ENCODE measurements at places on chromosomes 4 and X. TPM values are rescaled to one million over a fixed set of nuclear protein-coding genes. Genes with fewer than 3 reads are reported as not detected.

DNA sequence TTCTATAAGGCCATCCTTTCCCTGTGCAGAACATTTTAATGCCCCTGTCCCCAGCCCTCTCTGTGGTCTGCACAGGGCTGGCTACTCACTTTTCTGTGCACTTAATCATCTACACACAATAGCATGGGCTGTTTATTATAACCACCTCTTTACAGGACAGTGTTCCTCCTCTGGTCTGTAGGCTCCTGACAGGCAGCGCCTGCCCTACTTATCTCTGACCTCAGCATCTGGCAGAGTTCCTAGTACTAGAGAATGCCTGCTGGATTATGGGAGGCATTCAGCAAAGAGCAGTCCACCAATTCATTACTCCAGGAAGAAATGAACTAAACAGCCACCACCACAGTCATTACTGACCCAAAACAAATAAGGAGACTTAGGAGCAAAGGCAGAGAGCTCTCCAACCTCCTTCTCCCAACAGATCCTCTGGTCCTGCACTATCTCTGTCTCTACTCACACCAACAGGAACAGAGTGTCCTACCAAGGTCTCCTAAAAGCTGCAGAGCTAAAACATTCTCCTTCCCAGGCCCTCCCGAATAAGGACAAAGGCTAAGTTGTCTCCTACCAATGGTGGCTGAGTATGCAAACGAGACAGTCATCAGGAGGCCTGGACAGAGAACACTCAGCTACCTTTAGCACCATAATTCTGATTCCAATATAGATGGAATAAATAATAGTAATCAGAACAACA, 279.2 kb downstream of the QDPR start:
- DNase-seq = peak; percentile 74

DNA sequence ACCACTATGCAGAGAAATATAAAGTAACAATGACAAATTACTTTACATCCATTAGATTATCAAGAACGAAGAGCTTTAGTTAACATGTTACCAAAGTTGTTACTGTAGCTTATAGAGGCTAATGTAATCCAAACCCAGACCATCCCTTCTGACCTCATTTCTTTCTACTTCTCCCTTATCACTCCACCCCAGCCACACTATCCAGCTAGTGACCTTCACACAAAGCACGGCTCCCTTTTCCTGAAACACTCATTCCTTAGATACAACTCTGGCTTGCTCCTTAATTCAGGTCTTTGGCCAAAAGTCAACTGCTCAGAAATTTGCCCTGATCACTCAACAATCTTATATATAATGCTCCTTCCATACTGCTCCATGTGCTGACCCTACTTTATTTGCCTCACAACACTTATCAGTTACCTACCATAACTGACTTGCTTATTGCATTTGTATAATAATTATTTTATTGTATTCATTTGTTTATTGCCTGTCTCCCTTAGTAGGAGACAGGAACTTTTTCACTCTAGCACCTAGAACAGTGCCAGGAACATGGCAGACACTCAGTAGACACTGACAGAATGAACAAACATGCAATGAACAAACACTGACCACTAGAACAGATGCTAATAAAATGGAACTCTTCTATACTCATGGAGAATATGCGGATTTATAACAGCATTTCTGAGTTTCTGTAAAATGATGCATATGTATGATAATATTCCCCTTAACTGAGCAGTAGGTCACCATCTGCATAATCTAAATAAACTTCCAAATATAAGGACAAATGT, 67.6 kb downstream of the EIF4E start:
- no peak for DNase-seq

GRCh38 chr4:12446657-12447185, 1018.0 kb upstream of the HS3ST1 start:
- no peak for DNase-seq

- DNase-seq = no peak
Measured at GRCh38 chrX:74280759-74281158, 23.2 kb upstream of the ZCCHC13 start.

GRCh38 chrX:72120837-72121236, 10.9 kb downstream of the RTL5 start:
- DNase-seq = no peak

- DNase-seq = no peak
Measured at GRCh38 chr4:143700416-143701352, at the start of gene FREM3. Gene FREM3, minus strand, starts transcription at chr4:143700675. Its CDS starts 0 bp downstream, at chr4:143700675.

DNA sequence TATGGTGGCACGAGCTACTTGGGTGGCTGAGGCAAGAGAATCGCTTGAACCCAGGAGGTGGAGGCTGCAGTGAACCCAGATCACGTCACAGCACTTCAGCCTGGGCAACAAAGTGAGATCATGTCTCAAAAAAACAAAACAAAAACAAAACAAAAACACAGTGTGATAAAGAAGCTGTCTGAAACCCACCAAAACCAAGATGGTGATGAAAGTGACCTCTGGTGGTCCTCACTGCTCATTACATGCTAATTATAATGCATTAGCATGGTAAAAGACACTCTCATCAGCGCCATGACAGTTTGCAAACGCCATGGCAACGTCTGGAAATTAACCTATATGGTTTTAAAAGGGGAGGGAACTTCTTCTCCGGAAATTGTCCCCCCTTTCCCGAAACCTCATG, 29.4 kb upstream of the OPHN1 start:
- DNase-seq = no peak

GRCh38 chr4:168483811-168484210, 3.5 kb upstream of the DDX60L start:
- DNase-seq = peak; percentile 79

- peak; percentile 30 for DNase-seq
Measured at GRCh38 chr4:13483136-13483767, 888 bp downstream of the RAB28 start.

DNA sequence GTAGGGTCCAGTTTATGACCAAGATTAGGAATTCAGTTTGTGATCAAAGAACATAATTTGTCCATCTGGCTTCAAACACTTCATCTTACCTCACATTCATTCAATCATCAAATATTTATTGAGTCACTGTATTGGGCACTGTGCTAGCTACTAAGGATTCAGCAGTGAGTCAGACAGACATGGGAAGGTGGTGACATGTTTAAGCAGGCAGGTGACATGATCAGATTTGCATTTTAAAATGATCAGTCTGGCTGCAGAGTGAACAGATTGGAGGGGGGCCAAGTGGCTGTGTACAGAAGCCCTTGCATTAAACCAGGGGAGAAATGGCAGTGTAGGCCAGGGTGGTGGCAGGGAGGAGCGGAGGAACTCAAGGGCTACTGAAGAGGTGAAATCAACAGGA, 25.1 kb upstream of the APLN start:
- no peak for DNase-seq

DNA sequence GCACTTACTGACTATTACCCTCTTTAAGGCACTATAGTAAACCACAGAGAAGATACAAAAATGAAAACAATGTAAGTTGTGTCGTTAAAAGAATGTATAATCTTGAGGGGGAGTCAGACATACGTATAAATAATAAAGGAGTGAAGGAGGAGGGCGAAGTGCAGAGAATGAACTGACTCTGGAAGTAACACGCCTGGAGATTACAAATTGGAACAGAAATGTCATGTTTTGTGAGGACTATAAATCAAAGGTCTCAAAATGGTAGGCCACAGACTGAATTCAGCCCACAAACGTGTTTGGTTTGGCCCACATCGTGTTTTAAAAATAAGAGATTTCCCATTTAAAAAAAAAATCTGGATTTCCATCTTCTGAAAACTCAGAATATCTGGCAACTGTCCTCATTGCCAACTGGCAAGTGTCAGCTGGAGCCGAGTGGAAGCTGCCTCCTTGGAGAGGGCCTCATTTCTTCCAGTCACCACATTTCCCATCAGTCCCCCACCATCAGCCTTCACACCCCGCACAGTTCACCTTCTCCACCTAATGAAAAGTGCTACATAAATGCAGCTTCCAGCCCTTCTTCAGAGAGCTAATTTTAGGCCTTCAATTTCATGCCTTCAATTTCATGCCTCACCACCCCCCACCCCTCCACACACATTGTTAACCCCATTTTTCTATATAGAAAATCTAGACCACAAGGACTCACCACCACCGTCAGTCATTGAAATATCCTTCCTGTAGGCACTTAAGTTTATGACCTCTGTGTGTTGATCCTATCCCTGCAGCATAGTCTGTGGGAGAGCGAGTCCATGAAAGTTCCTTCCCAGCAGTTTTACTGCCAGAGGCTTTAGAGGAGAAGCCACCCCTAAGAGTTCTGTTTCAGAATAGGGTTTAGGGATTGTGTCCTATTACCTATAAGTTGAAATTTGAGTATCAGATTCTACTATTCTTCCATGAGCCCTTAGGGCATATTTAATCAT, 32.0 kb upstream of the COL25A1 start:
- DNase-seq = no peak

GRCh38 chr4:100369871-100370270, 148.0 kb downstream of the EMCN start:
- no peak for DNase-seq

DNA sequence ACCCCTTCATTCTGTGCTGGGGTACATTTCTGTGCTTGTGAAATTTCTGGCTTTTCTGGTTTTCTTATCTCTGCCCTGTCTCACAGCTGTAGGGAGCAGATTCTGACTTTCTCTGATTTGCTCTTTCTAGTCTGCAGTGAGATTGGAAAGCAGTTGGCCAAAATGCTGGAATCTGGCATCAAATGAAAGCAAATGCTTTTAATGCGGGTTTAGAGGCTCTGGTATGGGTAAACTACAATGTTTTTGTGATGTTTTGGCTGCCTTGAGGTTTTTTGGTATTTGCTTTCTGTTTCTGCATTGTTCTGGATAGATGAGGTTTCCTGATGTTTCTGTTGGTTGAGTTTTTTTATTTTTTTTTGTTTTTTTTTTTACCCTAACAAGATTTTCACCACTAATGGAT, 23.8 kb downstream of the SMIM20 start:
- DNase-seq = no peak

- no peak for DNase-seq
Measured at GRCh38 chr4:143386812-143387211, 50.1 kb downstream of the GAB1 start.

GRCh38 chr4:102871772-102872171, 3.0 kb downstream of the CISD2 start:
- no peak for DNase-seq

- no peak for DNase-seq
Measured at GRCh38 chrX:20461576-20461975, 194.9 kb upstream of the RPS6KA3 start.

GRCh38 chrX:101241531-101241930, 21.9 kb downstream of the DRP2 start:
- DNase-seq = no peak

GRCh38 chr4:153483432-153484418, 17.6 kb downstream of the TMEM131L start:
- peak; percentile 32 for DNase-seq

DNA sequence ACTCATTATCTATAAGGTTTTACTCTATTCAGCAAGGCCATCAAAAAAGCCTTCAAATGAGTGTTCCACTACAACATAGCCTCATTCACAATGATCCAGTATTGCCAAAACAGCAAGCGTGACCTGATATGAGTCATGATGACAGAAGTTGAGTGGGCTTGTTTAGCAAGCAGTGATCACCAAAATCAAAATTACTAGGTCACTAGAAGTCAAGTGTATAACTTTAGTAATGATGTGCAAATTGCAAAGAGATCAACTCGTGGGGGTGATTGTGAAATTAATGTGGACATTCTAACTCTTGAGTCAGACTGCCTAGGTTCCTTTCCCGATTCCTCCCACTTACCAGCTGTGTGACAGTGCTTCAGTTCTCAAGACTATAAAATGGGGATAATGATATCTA, 124.5 kb downstream of the CHM start:
- no peak for DNase-seq

DNA sequence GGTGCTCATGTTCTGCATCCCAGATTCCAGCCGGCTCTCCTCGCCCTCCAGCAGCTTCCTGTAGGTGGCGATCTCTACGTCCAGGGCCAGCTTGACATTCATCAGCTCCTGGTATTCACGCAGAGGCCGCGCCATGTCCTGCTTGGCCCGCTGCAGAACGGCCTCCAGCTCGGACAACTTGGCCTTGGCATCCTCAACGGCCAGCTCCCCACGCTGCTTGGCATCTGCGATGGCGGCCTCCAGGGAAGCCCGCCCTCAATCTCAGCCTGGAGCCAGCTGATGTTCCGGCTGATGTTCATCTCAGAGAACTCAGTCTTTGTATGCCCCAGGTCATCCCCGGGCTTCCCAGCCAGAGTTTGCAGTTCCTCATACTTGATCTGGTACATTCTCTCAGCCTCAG, 431.8 kb upstream of the DIPK2B start:
- DNase-seq = no peak

GRCh38 chrX:103431316-103431715, 55.0 kb downstream of the BEX3 start:
- DNase-seq = peak; percentile 65

GRCh38 chr4:66575008-66575696, 904.9 kb upstream of the EPHA5 start:
- DNase-seq = peak; percentile 45

- DNase-seq = no peak
Measured at GRCh38 chr4:176864238-176864637, 71.5 kb upstream of the VEGFC start.

DNA sequence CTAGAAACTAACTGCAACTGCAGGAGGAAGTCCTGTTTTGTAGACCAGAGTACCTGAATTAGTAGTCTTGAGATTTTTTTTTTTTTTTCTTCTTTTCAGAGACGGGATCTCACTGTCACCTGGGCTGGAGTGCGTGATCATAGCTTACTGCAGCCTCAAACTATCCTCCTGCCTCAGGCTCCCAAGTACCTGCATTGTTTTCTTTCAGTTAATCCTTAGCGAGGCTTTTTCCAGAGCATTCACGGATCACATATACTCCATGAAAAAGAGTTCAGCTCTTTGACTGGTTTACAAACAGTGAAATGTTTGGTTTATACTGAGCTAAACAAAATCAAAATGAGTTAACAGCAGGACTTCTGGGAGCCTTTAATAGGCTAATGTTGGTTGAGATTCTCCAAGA, 45.8 kb downstream of the KLHL15 start:
- no peak for DNase-seq

Gene GYPB
- total RNA-seq = not detected

Gene RTL3
- 2.7 TPM for total RNA-seq

Gene COX7B2
- not detected for total RNA-seq

Gene LUZP4
- not detected for total RNA-seq

Gene MGARP
- 1.6 TPM for total RNA-seq

Gene F11
- not detected for total RNA-seq

Gene SPACA5
- not detected for total RNA-seq

Gene SRD5A3
- 18.2 TPM for total RNA-seq

Gene ASB11
- not detected for total RNA-seq

Gene CNKSR2
- total RNA-seq = not detected

Gene MAP3K15
- total RNA-seq = not detected

Gene DNAJB14
- total RNA-seq = 34.0 TPM

Gene TNIP3
- 0.47 TPM for total RNA-seq

Gene APEX2
- 15.7 TPM for total RNA-seq

Gene PDCL2
- total RNA-seq = not detected
